ENCODE measurements at places on chromosomes 7 and 10.
A peak's percentile ranks its signal among the peaks of the same experiment; 100 is the strongest.

GRCh38 chr7:67470256-67470751 is 473.7 kb downstream of the TYW1 start:
- DNase-seq, result no peak
- no peaks in the 10 kb centered on the region for H3K27me3 ChIP-seq
- no peaks in the 10 kb centered on the region for H3K4me1 ChIP-seq
- H3K4me3 ChIP-seq, result no peak overlapping the region

- peaks cover 10% of the 10 kb centered on the region for H3K27me3 ChIP-seq
- DNase-seq, result no peak
- no peak overlapping the region for H3K4me3 ChIP-seq
- H3K27ac ChIP-seq, result no peak overlapping the region
- no peaks in the 10 kb centered on the region for H3K36me3 ChIP-seq
Measured at GRCh38 chr10:27399871-27400270, 104.2 kb upstream of the RAB18 start.

DNA sequence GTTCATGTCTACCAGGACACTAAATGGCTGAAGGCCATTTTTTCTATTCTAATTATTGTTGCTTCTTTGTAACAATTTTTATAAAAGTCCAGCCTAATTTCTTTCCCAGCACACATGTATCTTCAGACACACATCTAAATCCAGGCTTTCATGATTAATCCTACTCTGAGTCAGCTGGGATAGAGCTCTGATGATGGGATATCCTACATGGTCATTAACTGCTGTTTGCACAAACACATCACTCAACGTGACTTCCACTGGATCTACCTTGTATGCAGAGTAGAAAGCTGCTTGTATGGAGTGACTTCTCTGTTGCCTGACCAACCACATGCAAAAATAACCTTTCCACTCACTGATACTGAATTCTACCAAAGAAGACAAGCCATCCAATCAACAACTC is 260.9 kb downstream of the AHR start:
- H3K36me3 ChIP-seq, result no peaks in the 10 kb centered on the region
- DNase-seq, result no peak

DNA sequence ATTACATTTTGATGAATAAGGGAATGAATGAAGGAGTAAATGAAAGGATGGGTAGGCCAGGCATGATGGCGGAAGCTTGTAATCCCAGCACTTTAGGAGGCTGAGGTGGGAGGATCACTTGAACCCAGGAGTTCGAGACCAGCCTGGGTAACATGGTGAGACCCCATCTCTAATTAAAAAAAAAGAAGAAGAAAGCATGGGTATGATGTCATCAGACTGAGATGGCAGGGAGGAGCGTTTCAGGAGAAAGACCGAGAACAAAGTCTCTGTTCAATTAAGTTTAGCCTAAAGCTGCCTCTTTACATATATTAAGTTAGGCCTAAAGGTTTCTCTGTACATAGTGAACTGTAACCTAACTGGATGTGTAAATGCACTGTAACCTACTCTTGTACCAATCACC is 42.2 kb upstream of the SMNDC1 start:
- H3K27me3 ChIP-seq, result peaks cover 39% of the 10 kb centered on the region
- peaks cover 2% of the 10 kb centered on the region for H3K4me1 ChIP-seq
- no peak for DNase-seq

DNA sequence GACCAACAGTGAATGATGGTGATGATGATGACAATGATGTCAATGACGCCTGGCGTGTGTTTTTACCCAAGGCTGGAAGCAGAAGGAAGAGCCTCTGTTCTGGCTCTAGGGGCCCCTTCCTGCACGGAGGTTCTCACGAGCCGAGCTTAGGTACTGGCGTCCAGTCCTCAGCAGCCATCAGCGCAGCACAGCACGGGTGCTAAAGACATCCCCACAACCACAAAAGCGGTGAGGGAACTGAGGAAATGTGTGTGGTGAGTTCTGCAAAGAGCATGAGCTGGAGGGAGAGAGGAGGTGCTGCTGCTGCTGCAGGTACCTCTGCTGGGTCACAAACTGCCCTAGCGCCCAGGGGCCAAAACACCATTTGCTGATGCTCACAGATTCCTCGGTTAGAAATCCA is 81.6 kb downstream of the SFMBT2 start:
- no peaks in the 10 kb centered on the region for H3K27me3 ChIP-seq
- H3K4me3 ChIP-seq, result no peak overlapping the region
- H3K4me1 ChIP-seq, result peaks cover 24% of the 10 kb centered on the region
- no peak overlapping the region for H3K27ac ChIP-seq

DNA sequence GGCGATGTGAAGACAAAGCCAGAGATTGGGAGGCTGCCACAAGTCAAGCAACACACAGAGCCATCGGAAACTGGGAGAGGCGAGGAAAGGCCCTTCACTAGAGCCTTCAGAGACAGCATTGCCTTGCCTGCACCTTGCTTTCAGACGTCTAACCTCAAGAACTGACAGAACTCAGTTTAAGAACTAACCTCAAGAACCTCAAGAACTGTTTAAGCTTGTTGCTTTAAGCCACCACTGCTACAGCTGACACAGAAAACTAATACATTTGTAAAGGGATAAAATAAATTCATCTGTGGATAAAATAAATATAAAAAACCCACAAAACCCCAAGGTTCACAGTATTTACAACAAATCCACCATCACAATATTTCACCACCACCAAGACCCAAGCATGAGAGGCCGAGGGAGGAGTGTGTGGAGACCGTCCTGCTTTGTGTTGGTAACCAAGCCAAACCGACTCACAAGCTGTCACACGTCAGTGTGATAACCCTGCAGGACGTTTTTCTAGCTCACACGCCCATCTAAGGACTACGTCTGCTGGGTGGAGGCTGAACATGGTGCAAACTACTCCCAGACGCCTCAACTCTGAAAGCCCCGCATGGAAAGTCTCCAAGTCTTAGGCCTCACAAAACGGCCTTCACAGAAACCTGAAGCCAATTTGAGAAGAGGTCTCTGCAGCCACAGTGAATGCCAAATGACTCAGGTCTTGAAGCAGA is 116.8 kb downstream of the ABLIM1 start:
- DNase-seq, result peak; percentile 88
- peak overlapping the region; percentile 60 for H3K4me3 ChIP-seq
- H3K27me3 ChIP-seq, result no peaks in the 10 kb centered on the region
- H3K4me1 ChIP-seq, result peaks cover 89% of the 10 kb centered on the region
- H3K27ac ChIP-seq, result peak overlapping the region; percentile 98

DNA sequence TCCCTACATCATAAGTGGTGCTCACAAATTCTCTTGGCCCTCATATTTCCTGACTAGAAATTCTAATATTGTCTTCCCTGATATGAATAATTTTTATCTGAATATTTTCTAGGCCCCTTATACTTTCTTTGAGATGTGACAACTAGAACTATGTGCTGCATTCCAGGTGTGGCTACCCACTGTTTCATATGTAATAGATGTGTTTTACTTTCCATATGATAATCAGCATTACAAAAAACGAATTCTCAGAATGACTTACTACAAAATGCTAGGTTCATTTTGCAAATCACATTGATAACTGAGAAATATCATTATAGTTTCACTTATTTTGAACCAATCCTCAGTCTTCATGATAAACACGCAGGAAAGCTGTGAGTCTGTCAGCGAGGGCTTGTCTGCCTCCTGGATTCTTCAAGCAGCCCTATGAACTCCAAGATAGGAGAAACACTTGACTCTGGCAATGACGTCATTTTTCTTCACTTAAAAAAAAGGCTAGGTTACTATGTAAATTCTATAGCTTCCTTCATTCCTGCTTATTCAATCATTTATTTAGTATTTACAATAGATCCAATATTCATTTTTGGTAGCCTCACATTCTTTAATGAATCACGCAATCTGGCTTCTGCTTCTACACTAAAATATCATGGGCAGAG is 4.6 kb downstream of the WEE2 start:
- H3K27me3 ChIP-seq, result no peaks in the 10 kb centered on the region
- peaks cover 7% of the 10 kb centered on the region for H3K4me1 ChIP-seq
- no peak for DNase-seq

GRCh38 chr10:91046869-91047268 is 126.0 kb upstream of the ANKRD1 start:
- H3K27me3 ChIP-seq, result peaks cover 25% of the 10 kb centered on the region
- peaks cover 4% of the 10 kb centered on the region for H3K4me1 ChIP-seq
- H3K27ac ChIP-seq, result no peak overlapping the region
